AG10803 (cell line): ENCODE measurements at places on chromosomes 3 and 15.

GRCh38 chr3:196662711-196663571, 23.4 kb downstream of the NRROS start:
- peak; percentile 57 for DNase-seq

DNA sequence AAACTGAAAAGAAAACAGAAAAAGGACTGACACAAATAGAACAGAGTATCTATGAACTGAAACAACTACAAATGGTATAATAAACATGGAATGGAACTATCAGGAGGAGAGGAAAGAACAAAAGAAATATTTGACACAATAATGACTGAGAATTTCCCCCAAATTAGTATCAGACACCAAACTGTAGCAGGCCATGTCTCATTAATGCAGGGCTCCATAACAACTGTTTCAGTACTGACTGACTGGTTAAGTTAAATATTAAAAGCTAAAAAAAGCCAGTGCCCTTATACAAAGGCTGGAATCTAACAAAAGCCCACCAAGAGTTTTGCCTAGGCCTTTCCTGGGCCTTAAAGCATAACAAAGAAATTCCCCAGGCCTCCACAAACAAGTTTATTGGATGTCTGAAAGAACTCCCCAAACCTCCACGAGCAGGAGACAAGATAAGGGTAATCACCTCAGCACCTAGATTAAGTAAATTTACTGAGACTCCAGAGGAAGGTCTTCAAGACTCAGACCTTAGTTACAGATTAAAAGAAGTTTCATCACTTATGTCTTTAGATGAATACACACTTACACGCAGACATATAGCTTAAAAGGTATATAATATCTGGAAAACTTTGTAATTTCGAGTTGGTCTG, 45.7 kb downstream of the KPNA1 start:
- no peak for DNase-seq

DNA sequence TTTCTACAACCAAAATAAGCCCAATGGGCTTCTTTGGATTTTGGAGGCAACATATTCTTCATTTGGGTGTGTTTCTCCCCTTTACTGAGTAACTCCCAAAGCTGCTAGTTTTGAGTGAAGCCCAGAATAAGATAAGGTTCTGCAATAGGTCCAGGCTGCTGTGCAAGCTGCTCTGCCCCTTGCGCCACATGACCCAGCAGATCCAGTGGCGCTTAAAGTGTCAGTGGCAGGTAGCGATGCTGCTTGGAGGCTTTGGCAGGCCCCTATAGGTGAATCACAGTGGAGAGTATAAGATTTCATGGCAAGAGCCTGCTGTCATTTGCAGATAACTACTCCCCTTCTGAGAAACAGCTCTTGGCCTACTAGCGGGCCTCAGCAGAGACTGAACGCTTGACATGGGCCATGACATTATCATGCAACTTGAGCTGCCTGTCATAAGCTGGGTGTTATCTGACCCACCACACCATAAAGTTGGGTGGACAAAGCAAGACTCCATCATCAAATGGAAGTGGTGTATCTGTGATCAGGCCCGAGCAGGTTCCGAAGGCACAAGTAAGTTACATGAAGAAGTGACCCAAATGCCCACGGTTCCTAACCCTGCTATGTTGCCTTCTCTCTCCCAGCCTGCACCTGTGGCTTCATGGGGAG, 88.4 kb upstream of the OXTR start:
- no peak for DNase-seq

GRCh38 chr3:152769523-152769922, 65.4 kb upstream of the P2RY1 start:
- no peak for DNase-seq

- no peak for DNase-seq
These were observed 9.8 kb downstream of the AGBL1 start for GRCh38 chr15:86089422-86089821.

DNA sequence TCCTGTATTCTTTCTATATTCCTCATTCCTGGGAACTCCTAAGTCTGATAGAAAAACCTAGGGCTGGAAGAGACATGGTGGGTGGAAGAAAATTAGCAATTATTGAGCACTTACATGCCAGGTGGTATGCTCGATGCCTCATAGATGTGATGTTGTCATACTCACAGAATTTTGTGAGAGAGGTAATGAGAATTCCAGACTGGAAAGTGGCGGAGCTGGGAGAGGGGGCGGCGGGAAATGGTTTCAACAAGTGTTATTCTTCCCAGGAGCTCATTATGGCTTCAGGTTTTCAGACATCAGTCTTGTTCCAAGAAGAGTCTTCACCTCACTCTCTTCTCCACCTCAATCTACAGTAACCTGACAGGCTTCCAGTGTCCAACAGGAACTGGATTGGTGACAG, 16.2 kb downstream of the TIMP4 start:
- no peak for DNase-seq

DNA sequence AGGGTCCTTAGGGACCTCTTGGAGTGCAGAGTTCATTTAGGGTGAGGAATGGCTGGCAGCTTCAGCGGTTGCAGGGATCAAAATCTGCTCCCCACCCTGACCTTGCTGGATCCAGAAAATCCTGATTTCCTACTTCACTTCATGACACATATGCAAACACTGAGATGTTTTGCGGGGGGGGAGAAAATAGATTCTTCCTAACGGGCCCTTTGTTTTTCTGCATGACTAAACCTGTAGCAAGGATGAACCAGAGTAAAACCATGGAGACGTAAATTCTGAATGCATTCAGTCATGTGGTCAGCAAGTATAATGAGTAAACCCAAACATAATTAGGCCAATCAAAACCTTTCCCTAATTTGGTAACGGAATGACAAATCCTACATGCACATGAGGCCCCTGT, 20.0 kb upstream of the RBP1 start:
- peak; percentile 13 for DNase-seq

GRCh38 chr3:60579734-60580133, 671.5 kb downstream of the FHIT start:
- DNase-seq = peak; percentile 85

- DNase-seq = no peak
These were observed 36.7 kb downstream of the CMTM7 start for GRCh38 chr3:32428092-32429068.

- no peak for DNase-seq
These were observed 26.0 kb upstream of the GNB5 start for GRCh38 chr15:52217186-52217585.

DNA sequence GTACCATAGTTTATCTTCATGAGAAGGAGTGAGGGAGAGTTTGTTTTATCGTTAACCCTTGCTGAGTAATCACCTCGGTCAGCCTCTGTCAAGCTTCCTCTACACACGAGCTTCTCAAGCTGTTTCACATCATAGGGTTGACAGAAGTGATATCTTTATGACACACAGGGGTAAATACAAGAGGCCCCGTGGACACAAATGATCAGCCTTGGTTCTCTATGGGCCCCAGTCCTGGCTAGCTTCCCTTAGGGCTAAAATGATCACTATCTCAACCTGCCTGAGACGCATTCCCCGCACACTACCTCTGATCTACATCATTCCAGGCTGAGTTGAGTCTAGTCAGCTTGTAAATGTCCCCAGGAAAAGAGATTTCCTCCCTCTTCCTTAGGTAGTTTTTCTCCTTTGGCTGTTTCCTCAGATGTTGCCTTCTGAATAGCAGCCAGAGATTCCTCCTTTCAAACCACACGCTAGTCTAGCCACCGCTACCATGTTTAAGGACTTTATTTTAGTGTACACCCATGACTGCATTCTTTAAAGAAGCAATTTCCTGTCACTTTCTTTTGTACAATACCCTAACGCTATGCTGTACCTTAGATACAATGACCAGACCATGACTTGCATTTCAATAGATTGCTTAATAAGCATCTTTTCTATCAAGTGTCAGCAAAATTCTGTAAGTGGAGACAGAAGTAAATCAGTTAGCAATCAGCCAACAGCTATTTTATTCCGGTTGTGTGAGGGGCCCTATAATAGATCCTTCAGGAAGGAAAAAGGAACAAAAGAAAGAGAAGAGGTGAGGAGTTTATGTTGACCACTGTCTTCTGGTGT, 35.1 kb upstream of the PPARG start:
- no peak for DNase-seq

DNA sequence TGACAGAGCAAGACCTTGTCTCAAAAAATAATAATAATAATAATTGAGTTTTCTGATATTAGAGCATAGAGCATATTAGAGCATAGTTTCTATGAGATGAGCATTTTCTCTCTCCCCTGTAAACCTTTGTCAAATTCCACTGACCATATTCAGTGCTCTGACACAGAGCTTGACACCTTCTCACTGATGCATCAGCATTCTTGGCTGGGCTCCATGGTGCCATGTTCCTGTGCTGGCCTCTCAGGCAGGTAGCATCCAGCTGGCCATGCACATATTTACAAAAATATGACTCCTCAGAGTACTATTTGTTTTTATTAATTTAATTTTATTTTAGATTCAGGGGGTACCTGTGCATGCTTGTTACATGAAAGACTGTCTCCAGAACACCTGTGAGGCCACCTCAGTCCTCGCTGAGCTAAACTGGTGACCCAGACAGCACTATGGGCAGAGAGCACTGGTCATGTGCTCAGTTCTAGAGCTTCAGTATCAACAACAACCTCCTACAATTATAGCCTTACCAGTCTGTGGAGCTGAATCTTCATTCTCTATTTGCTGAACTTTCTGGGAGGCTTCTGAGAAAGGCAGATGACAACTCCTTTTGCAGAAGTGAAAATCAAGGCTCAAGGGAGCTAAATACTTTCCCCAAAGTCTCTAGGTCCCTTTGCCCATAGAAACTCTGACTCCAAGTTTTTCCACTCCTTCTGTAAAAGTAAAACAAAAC, 21.6 kb upstream of the SLC28A2 start:
- no peak for DNase-seq

- no peak for DNase-seq
These were observed 3.8 kb downstream of the SERPINI1 start for GRCh38 chr3:167739190-167739810.

DNA sequence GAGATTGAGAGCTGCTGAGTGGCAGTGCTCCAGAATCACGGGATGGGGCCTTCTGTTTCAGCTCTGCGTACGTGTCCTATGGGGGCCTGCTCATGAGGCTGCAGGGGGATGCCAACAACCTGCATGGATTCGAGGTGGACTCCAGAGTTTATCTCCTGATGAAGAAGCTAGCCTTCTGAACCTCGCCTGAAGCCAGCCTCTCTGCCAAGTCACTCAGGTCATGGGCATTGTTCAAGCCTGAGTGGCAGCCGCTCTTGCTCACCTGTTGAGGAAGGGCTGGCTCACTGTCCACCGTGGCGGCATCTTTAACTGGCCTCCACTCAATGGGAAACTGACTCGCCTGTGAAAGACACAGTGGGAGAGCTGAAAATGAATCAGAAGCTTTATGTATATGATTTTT, 6.6 kb downstream of the POLR2H start:
- no peak for DNase-seq

GRCh38 chr15:48507416-48508065, 138.0 kb downstream of the FBN1 start:
- peak; percentile 64 for DNase-seq

GRCh38 chr3:183513046-183513706, 42.3 kb downstream of the KLHL6 start:
- DNase-seq = no peak

DNA sequence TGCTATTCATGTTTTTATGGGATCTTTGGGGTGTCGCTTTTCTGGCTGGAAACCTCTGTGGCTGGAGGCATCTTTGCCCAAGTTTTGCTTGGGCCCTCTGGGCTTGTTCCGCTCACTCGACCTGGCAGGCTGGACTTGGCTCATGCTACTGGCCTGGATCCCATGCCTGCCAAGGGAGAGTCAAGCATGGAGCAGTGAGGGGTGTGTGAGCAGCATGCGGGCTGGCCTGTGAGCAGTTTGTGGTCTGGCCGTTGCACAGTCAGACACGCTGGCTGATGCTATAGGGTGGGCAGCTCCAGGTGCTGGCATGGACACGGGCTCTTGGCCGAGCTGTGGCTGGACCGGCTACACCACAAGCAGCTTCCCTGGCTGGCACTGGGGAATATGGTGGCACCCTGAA, 491.1 kb downstream of the AGBL1 start:
- DNase-seq = no peak

- no peak for DNase-seq
These were observed 67.8 kb upstream of the SLC24A5 start for GRCh38 chr15:48052946-48053345.

DNA sequence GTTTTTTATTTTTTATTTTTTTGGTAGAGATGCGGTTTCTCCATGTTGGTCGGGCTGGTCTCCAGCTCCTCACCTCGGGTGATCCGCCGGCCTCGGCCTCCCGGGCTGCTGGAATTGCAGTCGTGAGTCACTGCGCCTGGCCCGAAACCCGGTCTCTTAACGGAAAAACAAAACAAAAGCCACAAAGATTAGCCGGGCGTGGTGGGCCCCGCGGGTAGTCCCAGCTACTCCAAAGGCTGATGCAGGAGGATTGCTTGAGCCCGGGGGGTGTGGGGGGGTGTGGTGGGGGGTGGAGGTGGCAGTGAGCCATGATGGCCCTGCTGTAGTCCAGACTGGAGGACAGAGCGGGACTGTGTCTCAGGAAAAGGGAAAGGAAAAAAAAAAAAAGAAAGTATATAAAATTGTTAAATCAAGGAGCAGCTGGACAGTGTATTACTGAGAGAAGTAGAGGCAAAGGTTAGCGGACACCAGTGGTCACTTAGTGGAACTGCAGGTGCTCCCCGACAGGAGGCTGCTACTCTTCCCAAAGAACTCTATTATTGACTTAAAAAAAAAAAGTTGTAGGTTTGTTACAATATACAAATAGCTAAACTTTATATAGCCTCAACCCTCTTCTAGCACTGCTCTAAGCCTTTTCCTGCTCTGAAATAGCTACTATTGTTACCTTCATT, 30.3 kb upstream of the TUBGCP5 start:
- DNase-seq = no peak

DNA sequence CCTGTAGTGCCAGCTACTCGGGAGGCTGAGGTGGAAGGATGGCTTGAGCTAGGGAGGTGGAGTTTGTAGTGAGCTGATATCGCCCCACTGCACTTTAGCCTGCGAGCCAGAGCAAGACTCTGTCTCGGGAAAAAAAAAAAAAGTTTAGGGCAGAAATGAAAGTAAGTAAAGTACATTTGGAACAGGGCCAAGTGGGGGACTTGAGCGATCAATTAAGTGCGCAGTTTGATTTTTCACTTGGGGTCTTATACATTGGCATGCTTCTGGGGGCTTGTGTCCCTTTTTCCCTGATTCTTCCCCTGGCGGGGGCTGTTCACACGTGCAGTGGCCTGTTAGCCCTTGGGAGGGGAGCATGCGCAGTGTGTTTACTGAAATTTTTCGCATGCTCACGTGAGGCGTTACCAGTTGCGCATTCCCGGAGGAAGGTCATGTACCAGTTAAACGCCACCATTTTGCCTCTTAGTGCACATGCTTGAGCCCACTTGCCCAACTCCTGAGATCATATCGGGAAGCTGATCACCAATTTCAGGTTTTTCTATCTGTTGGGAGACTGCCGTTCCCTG, 42.0 kb downstream of the GALNT15 start:
- DNase-seq = no peak

GRCh38 chr15:41513506-41514227, at the start of gene LTK:
Gene LTK (minus strand): TSS chr15:41513827. CDS start chr15:41513709, 118 bp downstream.
- no peak for DNase-seq

GRCh38 chr15:42510258-42511006, 15.0 kb downstream of the SNAP23 start:
- DNase-seq = no peak
